Calu3 (cell line): ENCODE measurements at places on chromosomes 5 and 9. TPM values are rescaled to one million over a fixed set of nuclear protein-coding genes. Genes with fewer than 3 reads are reported as not detected.

GRM6 gene
- total RNA-seq = not detected in 2 replicates

C9 gene
- total RNA-seq = not detected in 2 replicates

DOK3 gene
- 14.5 and 15.7 TPM in 2 replicates for total RNA-seq

ACER2 gene
- 7.6 and 10.0 TPM in 2 replicates for total RNA-seq

CDH9 gene
- total RNA-seq = not detected in 2 replicates

SLC34A1 gene
- total RNA-seq = 0.19 and 0.64 TPM in 2 replicates

SLC25A2 gene
- 0.26 and 0.27 TPM in 2 replicates for total RNA-seq

STING1 gene
- 34.1 and 79.6 TPM in 2 replicates for total RNA-seq

PCDHAC1 gene
- 2.8 and 3.7 TPM in 2 replicates for total RNA-seq

NOXA1 gene
- 12.0 and 12.3 TPM in 2 replicates for total RNA-seq

RNF183 gene
- 0.76 and 1.5 TPM in 2 replicates for total RNA-seq

CD14 gene
- 0.73 and 1.1 TPM in 2 replicates for total RNA-seq

FAM219A gene
- 10.3 and 13.1 TPM in 2 replicates for total RNA-seq

CXCL14 gene
- 0.27 TPM in 1 of 2 replicates, not detected in the other for total RNA-seq

RLN2 gene
- 2.2 and 2.4 TPM in 2 replicates for total RNA-seq

IL13 gene
- not detected in 2 replicates for total RNA-seq

NUDT12 gene
- 19.5 and 28.5 TPM in 2 replicates for total RNA-seq

TRPM3 gene
- not detected in 2 replicates for total RNA-seq

SLC6A18 gene
- total RNA-seq = not detected in 2 replicates
